ENCODE measurements at places on chromosomes 16 and 17. TPM values are rescaled to one million over a fixed set of nuclear protein-coding genes. Genes with fewer than 3 reads are reported as not detected.

DNA sequence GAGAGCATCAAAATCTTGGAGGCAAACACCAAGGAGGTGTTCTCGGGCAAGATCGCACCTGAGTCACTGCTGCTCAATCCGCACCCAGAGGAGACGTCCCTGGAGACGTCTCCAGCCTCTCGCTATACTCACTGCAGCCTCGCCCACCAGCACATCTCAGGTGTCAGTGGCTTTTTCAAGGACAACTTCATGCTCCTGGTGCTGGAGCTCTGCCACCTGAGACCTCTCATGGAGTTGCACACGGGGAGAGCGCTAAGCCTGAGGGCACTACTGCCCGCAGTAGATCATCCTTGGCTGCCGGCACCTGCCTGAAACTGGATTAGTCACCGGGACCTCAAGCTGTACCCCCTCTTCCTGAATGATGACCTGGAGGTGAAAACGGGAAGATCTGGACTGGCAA is 2.6 kb upstream of the MBTPS1 start:
- H3K27me3 ChIP-seq: no peaks in the 10 kb centered on the region
- H3K36me3 ChIP-seq: peaks cover 6% of the 10 kb centered on the region
- H3K27ac ChIP-seq: no peak overlapping the region
- DNase-seq: no peak

DNA sequence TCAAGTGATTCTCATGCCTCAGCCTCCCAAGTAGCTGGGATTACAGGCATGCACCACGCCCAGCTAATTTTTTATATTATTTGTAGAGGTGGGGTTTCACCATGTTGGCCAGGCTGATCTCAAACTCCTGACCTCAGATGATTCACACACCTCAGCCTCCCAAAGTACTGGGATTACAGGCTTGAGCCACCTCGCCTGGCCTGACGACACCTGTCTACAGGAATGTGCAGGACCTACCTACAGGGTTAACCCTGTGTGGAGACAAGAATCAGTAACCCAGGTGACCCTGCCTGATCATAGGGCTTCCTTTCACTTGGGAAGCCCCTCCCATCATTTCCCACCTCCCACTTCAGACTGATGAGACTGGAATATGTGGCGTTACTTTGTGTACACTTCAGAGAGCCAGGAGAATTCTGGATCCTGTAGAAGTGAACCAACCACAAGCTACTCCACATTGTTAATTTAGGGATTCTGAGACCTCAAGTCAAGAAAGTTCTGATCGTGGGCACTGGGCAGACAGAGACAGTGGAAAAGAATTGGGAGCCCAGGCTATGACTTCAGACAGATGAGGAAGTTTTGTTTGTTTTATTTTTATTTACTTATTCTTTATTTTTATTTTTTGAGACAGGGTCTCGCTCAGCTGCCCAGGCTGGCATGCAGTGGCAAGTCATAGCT is 5.7 kb upstream of the MILR1 start:
- no peaks in the 10 kb centered on the region for H3K27me3 ChIP-seq
- peak overlapping the region; percentile 62 for H3K27ac ChIP-seq
- H3K36me3 ChIP-seq: no peaks in the 10 kb centered on the region
- H3K4me3 ChIP-seq: no peak overlapping the region

GRCh38 chr17:40111221-40112128 is 10.3 kb upstream of the MSL1 start:
- H3K4me3 ChIP-seq: peak overlapping the region; percentile 56
- H3K27me3 ChIP-seq: no peaks in the 10 kb centered on the region
- peak; percentile 88 for DNase-seq
- H3K27ac ChIP-seq: peak overlapping the region; percentile 93
- no peaks in the 10 kb centered on the region for H3K36me3 ChIP-seq

DNA sequence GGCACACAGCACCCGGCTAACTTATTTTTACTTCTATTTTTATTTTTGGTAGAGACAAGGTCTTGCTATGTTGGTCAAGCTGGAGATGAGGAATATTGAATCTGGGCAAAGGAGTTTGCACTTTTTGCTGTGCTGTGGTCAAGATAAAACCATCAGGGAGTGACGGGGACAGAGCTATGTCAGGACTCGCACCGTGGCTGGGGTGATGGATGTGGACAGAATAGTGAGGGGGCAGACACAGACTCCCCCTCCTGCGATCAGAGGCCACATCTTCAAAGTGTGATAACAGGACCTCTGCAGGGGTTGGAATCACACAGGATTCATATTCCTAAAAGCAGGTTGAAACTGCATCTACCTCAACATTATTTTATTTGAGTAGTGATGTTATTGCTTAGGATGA is 25.6 kb downstream of the IL21R start:
- H3K27ac ChIP-seq: no peak overlapping the region
- no peaks in the 10 kb centered on the region for H3K36me3 ChIP-seq
- no peak for DNase-seq

GRCh38 chr16:53768593-53768992 is 64.6 kb downstream of the FTO start:
- no peak for DNase-seq
- no peaks in the 10 kb centered on the region for H3K36me3 ChIP-seq
- H3K27me3 ChIP-seq: no peaks in the 10 kb centered on the region
- H3K4me3 ChIP-seq: no peak overlapping the region
- H3K27ac ChIP-seq: no peak overlapping the region

DNA sequence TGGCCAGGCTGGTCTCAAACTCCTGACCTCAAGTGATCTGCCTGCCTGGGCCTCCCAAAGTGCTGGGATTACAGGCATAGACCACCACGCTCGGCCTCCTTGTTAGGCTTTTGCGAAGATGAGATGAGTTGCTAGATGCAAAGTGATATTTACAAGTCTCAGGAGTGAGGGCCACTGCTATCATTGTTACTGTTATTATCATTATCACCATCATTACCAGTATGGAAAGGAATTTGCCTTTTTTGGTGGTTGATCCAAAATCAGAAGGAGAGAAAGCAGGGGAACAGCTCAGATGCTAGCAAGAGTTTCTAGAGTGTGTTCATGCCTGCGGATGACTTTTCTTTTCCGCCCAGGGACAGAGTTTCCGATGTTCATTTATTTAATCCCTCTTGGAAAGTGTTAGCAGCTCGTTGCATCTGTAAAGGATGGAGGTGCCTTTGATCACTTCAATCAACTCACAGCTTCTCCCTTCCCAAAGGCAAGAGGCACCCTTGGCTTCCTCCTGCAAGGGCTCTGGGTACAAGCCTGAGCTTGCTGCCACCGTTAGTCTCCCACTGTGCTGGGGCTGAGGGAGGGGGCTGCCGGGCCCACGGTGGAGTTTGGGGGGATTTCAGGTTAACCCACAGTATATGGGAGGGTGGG is 21.6 kb downstream of the ITPRIPL2 start:
- no peaks in the 10 kb centered on the region for H3K27me3 ChIP-seq
- H3K4me1 ChIP-seq: peaks cover 72% of the 10 kb centered on the region
- H3K36me3 ChIP-seq: no peaks in the 10 kb centered on the region
- no peak overlapping the region for H3K27ac ChIP-seq
- no peak for DNase-seq
- no peak overlapping the region for H3K4me3 ChIP-seq

DNA sequence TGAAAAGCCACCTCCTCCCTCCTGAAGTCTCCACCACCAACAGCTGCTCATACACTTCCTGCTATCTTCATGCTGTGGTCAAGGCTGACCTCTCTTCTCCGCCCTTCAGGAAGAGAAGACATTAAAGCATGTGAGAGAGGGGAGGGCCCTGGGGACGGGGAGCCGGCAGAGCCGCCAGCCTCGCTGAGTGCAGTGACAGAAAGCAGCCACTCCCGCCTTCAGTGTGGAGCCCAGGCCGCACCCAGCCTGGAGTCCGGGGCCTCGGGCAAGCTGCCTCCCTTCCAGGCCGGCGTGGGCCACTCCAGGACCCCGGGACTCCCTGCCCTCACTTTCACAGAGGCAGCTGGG is 94.7 kb upstream of the TNRC6C start:
- no peak overlapping the region for H3K4me3 ChIP-seq
- H3K4me1 ChIP-seq: peaks cover 33% of the 10 kb centered on the region
- H3K27ac ChIP-seq: peak overlapping the region; percentile 69
- H3K27me3 ChIP-seq: no peaks in the 10 kb centered on the region

- no peaks in the 10 kb centered on the region for H3K4me1 ChIP-seq
- no peaks in the 10 kb centered on the region for H3K27me3 ChIP-seq
- DNase-seq: no peak
- no peaks in the 10 kb centered on the region for H3K36me3 ChIP-seq
- H3K27ac ChIP-seq: no peak overlapping the region
These were observed 31.3 kb downstream of the PLCG2 start for GRCh38 chr16:81810361-81810760.

DNA sequence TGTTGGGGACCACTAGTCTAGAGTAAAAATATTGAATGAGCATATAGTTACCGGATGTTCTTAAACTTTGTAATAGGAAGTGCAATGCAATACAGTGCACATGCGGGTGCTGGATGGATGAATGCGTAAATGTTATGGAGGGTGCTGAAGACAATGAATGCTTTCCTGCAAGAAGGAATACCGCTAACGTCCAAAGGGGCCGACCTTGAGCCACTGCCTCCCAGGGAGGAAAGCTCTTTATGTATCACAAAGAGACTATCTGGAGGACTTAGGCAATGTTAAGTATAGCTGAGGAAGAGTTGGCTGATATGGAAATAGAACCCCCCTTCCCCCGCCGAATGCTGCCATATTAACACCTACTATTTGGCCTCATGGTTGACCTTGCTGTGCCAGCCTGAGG is 27.5 kb upstream of the SHCBP1 start:
- no peak overlapping the region for H3K4me3 ChIP-seq
- H3K27ac ChIP-seq: no peak overlapping the region
- no peak for DNase-seq
- H3K36me3 ChIP-seq: no peaks in the 10 kb centered on the region
- no peaks in the 10 kb centered on the region for H3K4me1 ChIP-seq

GRCh38 chr16:4372578-4373355 is 1.1 kb downstream of the VASN start:
- peaks cover 88% of the 10 kb centered on the region for H3K4me1 ChIP-seq
- peak overlapping the region; percentile 59 for H3K4me3 ChIP-seq
- H3K27me3 ChIP-seq: no peaks in the 10 kb centered on the region
- H3K36me3 ChIP-seq: no peaks in the 10 kb centered on the region

GRCh38 chr16:85211271-85211801 is 99.1 kb upstream of the CIBAR2 start:
- H3K36me3 ChIP-seq: no peaks in the 10 kb centered on the region
- peaks cover 9% of the 10 kb centered on the region for H3K4me1 ChIP-seq
- DNase-seq: no peak
- no peaks in the 10 kb centered on the region for H3K27me3 ChIP-seq

DNA sequence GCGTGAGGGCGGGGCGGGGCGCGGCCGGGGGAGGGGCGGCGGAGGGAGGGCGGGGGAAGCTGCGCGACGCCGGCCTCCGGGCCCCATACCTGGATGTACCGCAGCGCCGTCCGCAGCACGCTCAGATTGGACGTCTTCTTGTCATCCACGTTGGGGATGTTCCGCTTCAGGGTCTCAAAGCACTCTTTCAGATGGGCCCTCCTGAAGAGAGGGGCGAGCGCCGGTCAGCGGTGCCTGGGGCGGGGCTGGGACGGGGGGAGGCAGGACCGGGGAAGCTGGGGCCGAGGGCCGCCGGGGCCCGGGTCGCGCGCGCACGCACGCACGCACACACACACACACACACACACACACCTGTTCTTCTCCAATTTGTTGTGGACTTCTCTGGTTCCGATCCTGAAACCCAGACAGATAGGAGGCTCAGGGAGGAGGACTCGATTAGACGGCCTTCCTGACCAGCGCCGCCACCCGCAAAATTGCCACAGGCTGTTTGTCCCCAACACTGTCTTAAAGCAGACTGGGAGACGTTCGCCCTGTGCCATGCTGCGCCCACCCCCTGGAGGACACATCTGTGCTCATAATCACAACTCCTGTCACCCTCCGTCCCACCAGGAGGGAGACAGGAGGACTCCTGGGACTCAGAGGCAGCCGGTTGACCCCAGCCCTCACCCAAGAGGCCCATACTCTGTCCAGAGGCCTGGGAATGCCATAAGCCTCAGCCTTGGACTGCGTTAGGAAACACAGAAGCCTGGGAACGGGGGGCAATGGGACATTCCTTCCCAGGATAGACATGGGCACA is 6.7 kb downstream of the MNT start:
- H3K4me3 ChIP-seq: peak overlapping the region; percentile 69
- peaks cover 80% of the 10 kb centered on the region for H3K4me1 ChIP-seq
- peak overlapping the region; percentile 100 for H3K27ac ChIP-seq
- no peaks in the 10 kb centered on the region for H3K27me3 ChIP-seq
- no peak for DNase-seq
- no peaks in the 10 kb centered on the region for H3K36me3 ChIP-seq

DNA sequence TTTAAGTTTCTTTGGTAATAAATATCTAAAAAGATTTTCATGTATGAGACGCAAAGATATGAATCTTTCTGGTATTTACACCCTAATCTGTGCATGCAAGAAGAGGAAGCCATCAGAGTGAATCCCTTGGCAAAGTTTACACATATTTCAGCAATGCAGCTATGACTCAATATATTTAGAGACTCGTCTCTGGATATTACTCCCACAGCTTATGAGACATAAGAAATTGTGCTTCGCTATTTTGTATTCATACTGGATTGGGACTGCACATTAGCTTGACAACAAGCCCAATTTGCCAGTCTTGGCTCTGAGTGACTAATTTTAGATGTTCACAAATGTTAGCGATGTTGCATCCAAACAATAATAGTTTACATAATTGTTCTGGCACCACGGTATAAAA is 532.0 kb downstream of the CDH11 start:
- H3K27ac ChIP-seq: no peak overlapping the region
- no peaks in the 10 kb centered on the region for H3K36me3 ChIP-seq
- no peaks in the 10 kb centered on the region for H3K27me3 ChIP-seq
- no peak for DNase-seq

DNA sequence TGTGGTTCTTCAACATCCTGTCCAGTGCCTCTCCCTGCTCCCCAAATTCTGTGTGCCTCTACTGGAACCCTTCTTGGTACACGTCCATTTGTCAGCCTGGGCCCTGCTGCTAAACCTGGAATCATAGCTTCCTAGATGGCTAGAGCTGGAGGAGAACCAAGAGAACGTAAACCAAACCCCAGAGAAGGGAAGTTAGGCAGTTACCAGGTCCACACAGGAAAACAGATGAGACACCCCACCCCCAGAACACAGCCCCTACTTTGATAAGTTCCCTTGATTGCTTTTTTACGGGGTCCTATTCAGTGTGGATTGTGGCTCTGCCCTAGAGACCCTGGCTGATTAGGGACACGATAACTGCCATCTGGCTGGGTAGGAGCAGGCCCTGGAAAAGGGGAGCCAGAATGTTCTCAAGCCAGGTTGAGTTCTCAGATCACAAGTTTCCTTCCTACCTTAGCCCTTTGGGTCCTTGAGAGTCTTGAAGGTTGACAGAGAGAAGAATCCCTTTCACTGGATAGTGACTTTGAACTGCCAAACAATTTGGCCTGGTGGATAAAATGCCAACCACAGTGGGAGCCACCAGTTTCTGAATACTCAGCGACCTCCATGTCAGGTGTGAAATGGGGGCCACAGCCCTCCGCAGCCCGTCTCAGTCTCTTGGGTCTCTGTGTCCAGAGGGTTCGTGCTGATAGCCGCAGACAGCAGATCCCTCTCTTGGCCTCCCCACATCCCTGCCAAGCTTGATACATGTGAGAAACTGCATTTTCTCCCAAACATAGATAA is 7.9 kb downstream of the TBX4 start:
- H3K4me1 ChIP-seq: peaks cover 12% of the 10 kb centered on the region
- no peak overlapping the region for H3K4me3 ChIP-seq
- H3K27ac ChIP-seq: no peak overlapping the region
- H3K36me3 ChIP-seq: no peaks in the 10 kb centered on the region
- no peak for DNase-seq

GRCh38 chr17:75047398-75048098 is 523 bp downstream of the KCTD2 start:
- peak overlapping the region; percentile 99 for H3K27ac ChIP-seq
- peak; percentile 43 for DNase-seq
- no peaks in the 10 kb centered on the region for H3K36me3 ChIP-seq
- H3K4me1 ChIP-seq: peaks cover 34% of the 10 kb centered on the region
- no peaks in the 10 kb centered on the region for H3K27me3 ChIP-seq

SP6 gene
- 0.10 TPM for total RNA-seq

HSPB9 gene
- total RNA-seq: not detected

KRT33A gene
- not detected for total RNA-seq

TIMM22 gene
- total RNA-seq: 16.6 TPM

FBXO39 gene
- 0.26 TPM for total RNA-seq
